ENCODE measurements at places on chromosomes 16 and 17. TPM values are rescaled to one million over a fixed set of nuclear protein-coding genes. Genes with fewer than 3 reads are reported as not detected.

Gene PLA2G10
- total RNA-seq, result not detected

- DNase-seq, result no peak
Observed at GRCh38 chr17:45310380-45311324, 6.2 kb downstream of the MAP3K14 start.

GRCh38 chr17:81859906-81860755 is at the start of gene P4HB:
TSS of gene P4HB (minus strand) at chr17:81860535. CDS start at chr17:81860471, 64 bp downstream.
- DNase-seq, result no peak

DNA sequence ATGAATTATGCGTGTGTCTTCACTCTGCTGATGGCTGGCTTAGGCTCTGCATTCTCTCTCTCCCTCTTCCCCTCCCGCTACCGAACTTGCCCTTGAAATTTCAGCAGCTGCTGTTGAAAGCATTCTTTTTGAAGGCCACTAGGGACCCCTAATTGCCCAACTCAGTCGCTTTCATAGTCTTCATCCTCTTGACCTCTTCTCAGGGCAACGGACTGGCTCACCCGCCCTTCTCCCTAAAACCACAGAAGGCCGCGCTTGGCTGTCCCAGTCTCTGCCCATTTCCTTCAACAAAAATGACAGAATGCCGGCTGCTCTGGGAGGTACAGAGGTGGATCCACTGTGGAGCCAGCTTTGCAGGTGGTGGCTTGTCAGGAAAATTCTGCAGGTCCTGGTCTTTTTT is 21.0 kb upstream of the FMNL1 start:
- no peak for DNase-seq

DNA sequence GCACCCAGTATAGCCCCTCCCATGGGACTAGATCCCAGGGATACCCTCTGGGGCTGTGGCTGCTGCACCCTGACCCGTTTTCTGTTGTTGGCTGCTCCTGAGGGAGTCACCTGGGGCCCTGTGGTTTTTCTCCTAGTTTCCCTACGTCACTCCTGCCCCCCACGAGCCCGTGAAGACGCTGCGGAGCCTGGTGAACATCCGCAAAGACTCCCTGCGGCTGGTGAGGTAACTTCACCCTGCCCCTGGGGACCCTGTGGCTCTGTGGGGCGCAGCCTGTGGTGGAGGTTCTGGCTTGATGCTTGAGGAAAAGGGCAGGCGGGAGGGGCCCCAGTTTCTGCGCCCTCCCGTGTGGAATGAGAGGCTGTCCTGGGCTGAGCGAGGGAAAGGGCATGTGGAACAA is 27.2 kb downstream of the MGRN1 start:
- no peak for DNase-seq

Measured in Daoy (cell line).